ENCODE measurements at places on chromosomes 3 and 15.

GRCh38 chr3:157088601-157089454, 71.1 kb downstream of the CCNL1 start:
- peak; percentile 84 for DNase-seq

GRCh38 chr3:37660782-37661181, 200.9 kb upstream of the CTDSPL start:
- DNase-seq, result no peak

DNA sequence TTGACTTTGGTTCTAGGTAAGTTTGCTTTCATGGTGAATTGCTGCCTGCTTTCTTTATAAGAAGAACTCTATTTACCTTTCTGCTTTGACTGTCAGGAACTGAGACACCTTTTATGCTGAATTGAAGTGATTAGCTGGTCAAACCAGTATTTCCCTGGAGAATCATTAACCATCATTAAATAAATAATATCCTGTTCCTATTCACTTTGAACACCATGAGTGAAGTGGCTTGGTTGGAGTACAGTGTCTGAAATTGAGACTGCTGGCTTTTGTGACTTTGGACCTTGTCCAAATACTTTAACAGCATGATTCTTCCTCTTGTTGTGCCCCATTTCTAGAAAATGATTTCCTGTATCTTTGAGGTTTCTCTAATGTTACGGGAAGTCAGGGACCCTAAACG, 5.6 kb upstream of the TMEM62 start:
- no peak for DNase-seq

DNA sequence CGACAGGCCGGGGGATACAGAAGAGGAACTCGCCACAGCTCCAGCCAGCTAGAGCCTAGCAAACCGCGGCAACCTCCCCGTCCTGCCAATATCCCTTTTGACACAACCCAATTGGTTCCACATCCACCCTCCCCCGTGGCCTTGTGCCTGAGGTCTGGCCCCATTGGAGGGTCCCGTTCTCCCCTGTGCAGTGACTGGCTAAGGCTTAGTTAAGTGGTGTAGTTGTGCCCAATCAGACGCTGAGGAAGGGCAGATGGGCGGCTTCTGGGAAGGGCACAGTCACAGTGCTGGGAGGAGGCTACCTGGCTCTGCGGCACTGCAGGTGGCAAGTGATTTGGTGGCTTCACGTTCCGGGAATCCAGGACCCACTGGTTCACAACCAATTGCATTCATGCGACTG, 78.6 kb downstream of the SNRK start:
- DNase-seq, result no peak

DNA sequence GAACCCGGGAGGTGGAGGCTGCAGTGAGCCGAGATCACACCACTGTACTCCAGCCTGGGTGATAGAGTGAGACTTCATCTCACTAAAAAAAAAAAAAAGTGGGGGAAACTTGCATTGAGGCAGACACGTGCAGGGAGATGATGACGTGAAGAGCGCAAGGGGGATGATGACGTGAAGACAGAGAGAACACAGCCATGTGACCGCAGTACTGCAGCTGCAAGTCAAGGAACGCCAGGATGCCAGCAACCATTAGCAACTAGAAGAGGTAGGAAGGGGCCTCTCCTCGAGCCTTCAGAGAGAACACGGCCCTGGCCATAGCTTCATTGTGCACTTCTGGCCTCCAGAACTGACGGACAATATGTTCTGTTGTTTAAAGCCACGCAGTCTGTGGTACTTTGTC, 28.3 kb downstream of the RFT1 start:
- no peak for DNase-seq

DNA sequence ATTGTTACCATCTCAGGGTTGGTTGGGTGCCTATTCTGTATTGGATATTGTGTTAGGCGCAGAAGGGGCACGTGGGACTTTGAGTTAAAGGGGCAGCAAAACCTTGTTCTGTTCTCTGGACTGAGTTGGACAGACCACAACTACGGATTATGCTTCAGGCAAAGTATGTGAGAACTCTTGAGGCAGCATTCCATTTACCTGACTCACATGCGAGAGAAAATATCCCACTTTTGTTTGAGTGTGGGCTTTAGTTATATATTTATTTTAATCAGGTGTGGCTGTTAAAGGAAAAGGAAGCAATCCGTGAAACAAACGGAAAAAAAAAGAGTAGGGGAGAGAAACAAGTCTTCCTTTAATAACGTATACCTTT, 627 bp upstream of the PLS1 start:
- no peak for DNase-seq

- no peak for DNase-seq
Observed at GRCh38 chr3:165406425-165406824, 210.2 kb upstream of the SLITRK3 start.

DNA sequence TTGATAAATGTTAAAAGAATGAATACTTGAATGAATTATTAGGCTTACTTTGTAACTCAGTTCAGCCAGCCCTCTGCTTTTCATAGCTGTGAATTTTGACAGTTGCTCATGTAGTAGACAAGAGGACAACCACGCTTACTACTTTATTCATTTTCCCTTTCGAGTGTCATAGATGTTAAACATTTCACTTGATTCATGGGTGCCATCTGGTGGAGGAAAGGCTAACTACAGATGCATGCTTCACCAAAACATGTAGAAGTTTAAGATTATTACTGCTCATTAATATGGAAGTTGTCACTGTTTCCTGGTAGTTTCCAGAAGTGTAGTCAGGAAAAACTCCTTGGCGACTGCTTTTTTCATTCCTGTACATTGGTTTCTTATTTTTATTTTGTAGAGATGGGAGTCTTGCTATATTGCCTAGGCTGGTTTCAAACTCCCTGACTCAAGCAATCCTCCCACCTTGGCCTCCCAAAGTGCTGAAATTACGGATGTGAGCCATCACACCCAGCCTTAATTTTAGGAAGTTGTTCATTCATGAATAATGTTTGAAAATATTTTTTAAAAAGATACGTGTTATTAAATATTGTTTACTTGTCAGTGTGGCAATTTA, 163.2 kb downstream of the B3GALNT1 start:
- peak; percentile 36 for DNase-seq

- DNase-seq, result no peak
Observed at GRCh38 chr15:68081869-68082505, 27.9 kb downstream of the PIAS1 start.

- DNase-seq, result no peak
Observed at GRCh38 chr3:100471444-100471843, 21.0 kb upstream of the TMEM45A start.

GRCh38 chr15:72751751-72752455, 31.7 kb downstream of the ADPGK start:
- DNase-seq, result no peak

- DNase-seq, result no peak
Observed at GRCh38 chr3:181976526-181976925, 264.8 kb downstream of the SOX2 start.

DNA sequence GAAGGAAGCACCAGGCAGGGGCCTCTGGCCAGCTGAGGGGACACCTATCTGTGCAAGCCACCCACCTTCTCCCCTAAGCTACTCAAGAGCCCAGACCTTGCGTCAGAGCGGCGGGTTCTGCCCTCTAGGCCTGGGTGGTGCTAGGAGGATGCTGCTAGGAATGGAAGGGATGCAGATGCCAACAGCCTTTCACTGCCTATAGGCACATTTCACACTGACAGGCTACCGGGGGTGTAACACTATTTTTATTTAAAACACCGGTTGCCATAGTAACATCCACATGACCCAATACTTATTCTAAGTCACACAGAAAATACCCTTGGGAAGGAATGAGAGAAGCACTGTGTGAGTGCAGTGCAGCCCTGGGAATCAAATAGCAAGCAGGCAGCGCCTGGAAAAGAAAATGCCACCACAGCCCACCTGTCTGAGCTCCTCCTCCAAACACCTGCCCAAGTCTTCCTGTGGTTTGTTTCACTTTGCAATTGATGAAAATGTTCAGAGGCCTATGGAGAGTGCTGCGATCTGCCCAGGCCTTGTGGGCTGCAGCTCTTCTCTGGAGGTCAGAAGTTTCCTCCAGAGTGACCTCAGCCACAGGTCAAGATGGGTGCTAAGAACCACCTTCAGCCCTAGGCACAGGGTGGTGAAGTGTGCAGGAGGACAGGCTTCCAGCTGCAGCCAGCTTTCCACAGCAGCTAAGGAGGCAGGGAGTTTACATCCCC, 113.5 kb upstream of the TOPAZ1 start:
- DNase-seq, result no peak

Measured in stimulated activated CD4-positive, alpha-beta T cell treated with anti-CD3 and anti-CD28 coated beads, Interleukin-1b, Interleukin-23, amount 100 ng/mL, for 1 hour (primary cell).